Putamen (tissue), 1 donor: ENCODE measurements at places on chromosomes 16 and 17.
A peak's percentile ranks its signal among the peaks of the same experiment; 100 is the strongest.

GRCh38 chr16:57140931-57141668 is 44.7 kb downstream of the PSME3IP1 start:
- DNase-seq, result no peak

DNA sequence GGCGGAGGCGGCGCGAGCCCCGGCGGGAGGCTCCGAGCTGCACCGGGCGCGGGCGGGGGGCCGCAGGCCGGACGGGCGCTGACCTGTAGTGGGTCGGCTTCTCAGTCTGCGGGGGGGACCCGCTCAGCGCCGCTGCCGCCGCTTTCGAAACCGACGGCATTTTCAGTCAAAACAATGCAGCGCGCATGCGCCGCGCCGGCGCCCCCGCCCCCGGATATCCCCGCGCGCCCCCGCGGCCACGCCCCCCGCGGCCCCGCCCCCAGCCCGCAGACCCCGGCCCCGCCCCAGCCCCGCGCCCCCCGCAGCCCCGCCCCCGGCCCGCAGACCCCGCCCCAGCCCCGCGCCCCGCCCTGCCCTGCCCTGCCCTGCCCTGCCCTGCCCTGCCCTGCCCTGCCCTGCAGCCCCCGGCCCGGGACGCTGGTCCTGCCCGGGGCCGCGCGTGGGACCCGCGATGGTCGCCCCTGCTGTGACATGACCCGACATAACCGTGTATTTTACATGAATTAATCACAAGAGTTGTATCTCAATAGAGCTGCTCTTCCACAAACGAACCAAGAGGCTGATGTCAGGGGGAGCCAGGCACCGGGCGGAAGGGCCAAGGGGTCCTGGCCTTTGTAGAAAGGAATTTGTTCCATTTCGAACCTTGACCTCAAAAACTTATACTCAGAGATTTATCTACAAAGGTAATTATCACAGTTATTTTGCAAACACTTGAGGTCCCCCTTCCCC is at the start of gene UNKL:
Gene UNKL, minus strand, starts transcription at position 173 of the 729 bp plus-strand sequence. Its CDS starts 13 bp downstream, at position 160.
- DNase-seq, result no peak

- no peak for DNase-seq
Observed at GRCh38 chr17:47888293-47888692, 7.7 kb upstream of the SP2 start.

DNA sequence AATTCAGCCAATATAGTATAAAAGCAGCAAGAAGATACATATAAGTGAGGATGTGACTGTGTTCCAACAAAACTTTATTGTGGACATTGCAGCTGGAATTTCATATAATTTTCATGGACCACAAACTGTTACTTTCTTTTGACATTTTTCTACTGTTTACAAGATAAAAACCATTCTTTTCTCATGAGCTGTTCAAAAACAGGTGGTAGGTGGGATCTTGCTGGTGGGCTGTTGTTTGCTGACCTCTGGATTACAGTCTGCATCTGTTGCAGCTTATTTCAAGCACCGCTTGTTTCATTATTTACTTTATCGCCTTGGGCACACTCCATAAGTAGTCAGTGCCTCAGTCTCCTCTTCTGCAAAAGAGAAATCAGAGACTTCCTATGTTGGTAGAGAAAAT is 99.5 kb downstream of the CDH13 start:
- no peak for DNase-seq

GRCh38 chr16:69064764-69065313 is 40.6 kb upstream of the HAS3 start:
- DNase-seq, result peak; percentile 53

DNA sequence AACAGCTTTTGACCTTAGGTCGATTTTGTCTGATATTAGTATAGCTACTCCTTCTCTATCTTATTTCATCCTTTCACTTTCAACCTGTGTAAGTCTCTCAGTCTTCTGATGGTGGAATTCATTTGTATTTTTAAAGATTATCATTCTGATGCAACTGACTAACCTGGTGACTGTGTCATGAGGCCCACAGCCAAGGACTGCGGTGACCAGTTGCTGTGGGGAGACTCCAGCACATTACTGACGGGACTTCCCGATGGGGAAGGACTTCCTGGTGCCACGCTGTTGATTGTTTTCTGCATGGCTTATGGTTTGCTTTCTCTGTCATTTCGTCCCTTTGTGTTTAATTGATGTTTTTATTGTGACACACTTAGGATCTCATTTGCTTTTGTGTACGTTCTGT is 34.2 kb downstream of the RMI2 start:
- DNase-seq, result no peak
